ENCODE measurements at places on chromosomes 11 and 22.

- no peak for DNase-seq
Observed at GRCh38 chr11:13896175-13896980, 66.1 kb upstream of the SPON1 start.

- DNase-seq, result peak; percentile 25
Observed at GRCh38 chr22:35053060-35053835, 12.7 kb upstream of the ISX start.

GRCh38 chr22:31738566-31738965, 11.4 kb downstream of the PRR14L start:
- no peak for DNase-seq

DNA sequence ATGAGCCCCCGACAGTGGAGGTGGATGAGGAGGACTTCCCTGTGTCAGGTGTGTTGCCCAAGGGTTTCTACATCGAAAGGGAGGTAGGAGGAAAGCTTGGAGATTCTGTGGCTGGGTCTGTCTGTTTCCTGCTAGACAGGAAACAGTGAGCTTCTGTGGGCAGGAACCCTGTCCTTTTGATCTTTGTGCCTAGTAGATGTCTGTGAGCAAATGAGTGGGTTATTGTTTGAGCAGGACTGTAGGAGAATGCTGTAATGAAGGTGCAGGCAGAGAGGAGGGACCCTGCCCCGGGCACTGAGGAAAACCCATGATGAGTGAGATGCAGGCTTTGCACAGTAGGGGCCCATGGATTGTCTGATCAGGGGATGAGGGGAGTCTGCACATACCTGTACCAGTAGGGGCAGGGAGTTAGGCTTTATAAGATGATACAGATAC, 14.0 kb downstream of the USP35 start:
- DNase-seq, result no peak

DNA sequence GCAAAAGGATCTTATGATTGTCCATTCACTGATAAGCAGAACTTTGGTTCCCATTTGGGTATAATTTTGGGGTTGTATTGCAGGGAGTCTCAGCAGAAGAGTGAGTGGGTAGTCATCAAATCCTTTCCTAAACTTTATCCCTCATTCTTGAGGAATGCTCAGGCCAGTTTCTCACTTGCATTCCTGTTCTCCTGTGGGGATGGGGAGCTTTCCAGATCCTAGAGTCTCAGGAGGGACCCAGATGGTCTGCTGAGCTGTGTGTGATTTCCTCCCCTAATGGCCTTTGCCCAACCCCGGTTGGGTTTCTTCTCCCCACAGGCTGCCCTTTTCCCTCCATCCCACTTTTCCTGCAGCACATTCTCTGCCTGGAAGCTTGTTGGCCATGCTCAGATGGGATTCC, 79.9 kb downstream of the MIAT start:
- DNase-seq, result no peak

DNA sequence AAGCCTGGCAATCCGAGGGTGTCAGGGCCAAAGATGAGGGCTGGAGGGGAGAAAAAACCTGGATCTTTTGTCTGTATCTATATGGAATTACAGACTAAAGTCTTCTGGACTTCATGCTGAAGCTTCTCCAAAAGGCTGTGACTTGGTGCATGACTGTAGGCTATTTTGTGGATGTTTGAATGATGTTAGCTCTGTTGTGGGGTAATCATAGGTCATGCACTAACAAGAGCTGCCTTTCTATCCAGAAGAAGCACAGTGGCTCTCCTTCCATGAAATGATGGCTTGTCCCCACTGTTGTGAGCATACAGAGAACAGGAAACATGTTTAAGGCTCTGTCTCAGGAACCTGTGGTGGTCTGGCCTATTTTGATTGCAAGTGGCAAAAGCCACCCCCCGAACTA, 263.3 kb upstream of the PLET1 start:
- DNase-seq, result no peak

DNA sequence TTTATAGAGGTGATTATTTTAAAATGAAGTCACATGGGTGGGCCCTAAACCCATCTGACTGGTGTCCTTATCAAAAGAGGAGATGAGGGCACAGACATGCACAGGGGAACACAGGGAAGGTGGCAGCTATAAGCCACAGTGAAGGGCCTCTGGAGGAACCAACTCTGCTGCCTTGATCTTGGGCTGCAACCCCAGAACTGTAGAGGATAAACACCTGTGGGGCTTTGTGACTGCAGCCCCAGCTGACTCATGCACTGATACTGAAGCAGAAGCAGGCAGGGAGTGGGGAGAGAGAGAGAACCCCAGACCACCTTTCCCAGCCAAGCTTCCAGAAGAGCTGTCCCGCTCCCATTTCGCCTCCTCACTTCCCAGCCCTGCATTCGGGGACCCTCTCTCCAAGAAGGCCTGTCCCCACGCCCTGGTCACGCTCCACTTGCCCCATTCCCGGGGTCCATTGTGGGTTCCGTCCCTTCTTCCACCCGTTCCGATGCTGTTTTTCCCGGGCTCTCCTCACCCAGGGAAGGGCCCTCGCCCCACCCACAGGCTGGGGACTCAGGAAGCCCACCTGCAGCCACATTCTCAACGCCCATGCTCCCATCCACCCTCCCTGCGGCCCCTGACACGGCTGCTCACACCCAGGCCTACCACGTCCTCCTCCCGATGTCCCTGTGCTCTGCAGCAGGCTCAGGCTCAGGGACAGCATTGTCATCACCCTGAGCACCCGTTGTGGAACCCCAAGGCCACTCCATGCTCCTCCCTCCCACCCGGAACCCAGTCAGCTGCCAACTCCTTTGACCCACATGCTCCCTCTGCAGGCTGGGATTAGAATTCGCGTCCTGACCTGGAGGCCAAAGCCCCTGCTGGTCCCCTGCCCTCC, 90.8 kb upstream of the SHANK2 start:
- no peak for DNase-seq

GRCh38 chr11:128906185-128907050, 15.3 kb downstream of the KCNJ5 start:
- DNase-seq, result no peak

DNA sequence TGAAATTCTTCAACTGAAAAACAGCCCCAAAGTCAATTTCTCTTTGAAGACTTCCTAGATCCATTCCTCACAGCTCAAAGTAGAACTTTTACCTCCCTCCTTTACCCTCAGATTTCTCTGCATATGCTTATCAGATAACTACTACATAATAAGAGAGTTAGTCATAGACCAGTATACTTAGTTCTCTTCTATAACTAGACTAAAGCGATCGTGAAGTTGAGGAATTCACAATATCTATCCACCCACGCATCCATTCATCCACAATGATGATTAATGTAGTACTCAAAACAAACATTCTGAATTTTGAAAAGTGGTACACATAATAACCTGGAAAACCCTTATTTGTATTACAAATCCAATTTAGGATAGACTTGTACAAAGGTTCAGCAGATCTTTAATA, 800.9 kb upstream of the TENM4 start:
- no peak for DNase-seq

DNA sequence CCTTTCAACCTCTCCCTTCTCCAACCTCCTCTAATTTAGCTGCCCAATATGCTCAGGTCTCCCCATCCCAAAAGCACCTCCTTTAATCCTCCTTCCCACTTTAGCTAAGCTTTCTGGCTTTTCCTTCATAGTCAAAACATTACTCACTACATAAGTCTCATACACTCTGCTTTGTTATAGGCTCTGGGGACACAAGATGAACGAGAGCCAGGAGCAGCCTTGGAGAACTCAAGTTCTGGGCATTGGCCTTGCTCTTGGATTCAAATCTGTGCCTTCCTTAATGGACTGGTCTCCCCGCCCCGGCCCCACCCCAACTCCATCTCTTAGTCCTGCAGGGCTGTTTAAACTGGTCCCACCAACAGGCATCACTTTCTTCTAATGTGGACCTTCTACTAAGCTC, 11.4 kb upstream of the HPX start:
- DNase-seq, result no peak

DNA sequence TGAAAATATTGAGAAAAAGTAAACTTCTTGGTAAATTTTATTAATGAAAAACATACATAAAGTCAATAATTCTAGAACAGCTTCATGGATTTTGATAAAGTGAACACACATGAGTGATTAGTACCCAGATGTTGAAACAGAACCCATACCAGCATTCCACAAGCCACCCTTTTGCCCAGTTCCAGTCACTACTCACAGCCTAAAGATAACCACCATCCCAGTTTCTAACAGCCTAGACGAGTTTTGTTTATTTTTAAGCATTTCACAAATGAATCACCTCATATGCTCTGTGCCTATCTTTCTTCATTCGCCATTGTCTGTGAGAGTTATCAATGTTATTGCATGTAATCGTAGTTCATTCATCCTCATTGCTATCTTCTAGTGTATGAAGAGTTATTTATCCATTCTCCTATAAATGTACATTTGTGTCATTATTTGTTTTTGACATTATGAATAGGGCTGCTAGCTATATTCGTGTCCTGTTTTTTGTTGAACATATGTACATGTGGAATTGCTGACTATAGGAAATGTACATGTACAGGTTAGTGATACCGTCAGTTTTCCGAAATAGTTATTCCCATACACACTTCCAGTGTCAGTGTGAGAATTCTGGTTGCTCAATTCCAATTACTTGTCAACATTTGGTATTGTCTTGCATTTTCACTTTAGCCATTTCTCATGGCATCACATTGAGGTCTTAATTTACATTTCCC, 44.5 kb upstream of the TEAD1 start:
- DNase-seq, result no peak

DNA sequence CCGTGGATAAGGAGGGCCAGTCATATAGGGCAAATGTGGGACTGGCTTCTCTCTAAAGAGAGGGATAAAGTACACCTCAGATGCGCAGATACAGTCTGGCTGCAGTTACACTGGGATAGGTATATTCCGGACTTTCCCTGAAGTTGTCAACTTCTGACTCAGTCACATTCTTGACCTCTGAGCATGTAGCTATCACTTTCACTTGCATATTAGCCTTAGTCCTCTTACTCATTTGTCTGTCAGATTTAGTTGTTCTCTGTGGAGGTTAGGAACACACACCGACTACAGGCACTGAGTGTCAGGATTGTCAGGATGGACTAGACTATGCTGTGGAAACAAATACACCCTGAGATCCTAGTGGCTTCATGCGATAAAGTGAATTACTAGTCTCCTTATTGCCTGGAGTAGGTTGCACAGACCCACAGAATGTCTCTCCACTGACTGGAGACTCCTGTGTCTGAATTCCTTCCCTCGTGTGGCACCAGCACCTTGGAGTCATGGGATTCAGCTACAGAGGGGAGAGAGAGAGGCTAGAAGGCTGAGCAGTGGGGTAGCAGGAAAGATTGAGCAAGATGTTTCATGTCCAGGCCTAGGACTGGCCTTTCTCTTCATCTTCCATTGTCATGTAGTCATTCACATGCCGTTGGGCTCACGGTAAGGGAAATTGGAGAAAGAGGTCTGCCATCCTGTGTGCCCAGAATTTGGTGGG, 654.3 kb downstream of the NTM start:
- no peak for DNase-seq

GRCh38 chr11:75867778-75868374, 52.9 kb downstream of the UVRAG start:
- no peak for DNase-seq

GRCh38 chr11:134759855-134760254, 347.8 kb upstream of the B3GAT1 start:
- DNase-seq, result no peak

DNA sequence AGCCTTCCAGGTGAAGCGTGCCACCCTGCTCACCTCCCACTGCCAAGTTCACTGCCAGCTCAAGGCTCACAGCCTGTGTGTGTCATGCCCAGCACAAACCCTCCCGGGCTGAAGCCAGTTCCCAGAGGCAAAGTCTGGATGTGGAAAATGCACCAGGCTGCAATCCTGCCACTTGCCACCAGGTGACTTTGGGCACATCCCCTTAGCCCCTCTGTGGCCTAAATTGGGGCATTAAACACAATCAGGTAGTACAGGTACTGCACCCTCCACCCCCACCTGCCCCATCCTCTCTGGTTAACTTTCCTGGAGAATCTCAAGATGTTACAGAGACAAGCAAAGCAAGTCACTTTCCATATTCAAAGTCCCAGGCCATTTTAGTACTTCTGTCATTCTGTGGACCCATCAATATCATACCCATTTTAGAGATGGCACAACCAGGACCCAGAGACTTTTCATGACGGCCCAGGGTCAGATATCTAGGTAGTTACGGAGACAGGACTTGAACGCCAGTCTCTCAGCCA, 1.8 kb upstream of the RASD2 start:
- no peak for DNase-seq

GRCh38 chr11:32893343-32894148, 935 bp downstream of the QSER1 start:
- peak; percentile 78 for DNase-seq

DNA sequence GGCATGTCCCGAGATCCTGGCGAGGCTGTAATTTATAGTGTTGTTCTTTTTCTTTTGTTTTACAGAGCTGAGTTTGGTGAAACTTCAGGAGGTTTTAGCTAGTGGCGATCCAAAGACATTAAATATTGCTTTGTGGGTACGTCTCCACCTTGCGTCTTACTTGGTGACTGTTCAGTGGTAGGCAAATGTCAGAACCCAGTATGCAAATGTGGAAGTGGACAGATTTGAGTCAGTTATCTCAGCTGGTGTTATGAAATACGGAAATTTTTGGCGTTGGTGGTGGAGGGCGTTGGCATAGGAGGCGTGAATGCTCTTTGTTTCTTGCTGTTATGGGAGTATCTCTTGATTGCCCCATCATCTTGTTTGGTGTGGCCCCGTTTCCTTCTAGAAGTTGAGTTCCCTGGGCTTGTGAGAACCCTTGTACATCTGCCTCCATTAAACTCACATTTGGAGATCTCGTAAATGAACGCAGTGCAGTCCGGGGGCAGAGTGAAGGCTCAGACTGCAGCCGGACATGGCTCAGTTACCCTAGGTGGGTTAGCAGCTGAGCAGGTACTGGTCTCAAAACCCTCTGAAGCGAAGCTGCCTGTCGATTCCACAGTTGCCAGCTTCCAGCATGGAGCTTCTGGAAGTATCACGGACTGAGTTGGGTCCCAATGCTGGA, 39.9 kb downstream of the PTPRJ start:
- peak; percentile 48 for DNase-seq

- DNase-seq, result no peak
Observed at GRCh38 chr11:3707176-3707575, 36.0 kb upstream of the CHRNA10 start.

DNA sequence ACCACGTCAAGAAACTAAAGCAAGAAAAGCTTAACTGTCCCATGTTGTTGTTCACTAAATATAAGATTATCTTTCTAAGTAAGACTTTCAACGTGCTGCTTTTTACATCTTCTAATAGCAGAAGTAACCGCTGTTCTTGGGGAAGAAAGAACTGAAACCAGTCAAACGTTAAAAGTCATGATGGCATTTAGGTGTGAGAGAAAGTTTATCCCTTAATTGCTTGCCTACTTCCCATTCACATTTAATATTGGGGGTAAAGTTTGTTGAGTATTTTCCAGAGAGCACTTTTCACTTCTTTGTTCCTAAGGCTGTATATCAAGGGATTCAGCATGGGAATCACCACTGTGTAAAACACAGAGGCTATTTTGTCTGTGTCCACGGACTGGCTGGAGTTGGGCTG, 970 bp downstream of the OR5B21 start:
- peak; percentile 19 for DNase-seq

GRCh38 chr11:7904917-7905316, 26.2 kb downstream of the OR10A6 start:
- DNase-seq, result no peak

Measured in GM06990 (cell line).